ENCODE measurements at places on chromosomes 16 and 17.

- no peak for DNase-seq
Observed at GRCh38 chr16:11497851-11498289, 88.8 kb downstream of the LITAF start.

- peak; percentile 48 for DNase-seq
Observed at GRCh38 chr16:11233727-11234376, 22.2 kb downstream of the SOCS1 start.

GRCh38 chr16:4295581-4295980 is 20.3 kb upstream of the GLIS2 start:
- no peak for DNase-seq

DNA sequence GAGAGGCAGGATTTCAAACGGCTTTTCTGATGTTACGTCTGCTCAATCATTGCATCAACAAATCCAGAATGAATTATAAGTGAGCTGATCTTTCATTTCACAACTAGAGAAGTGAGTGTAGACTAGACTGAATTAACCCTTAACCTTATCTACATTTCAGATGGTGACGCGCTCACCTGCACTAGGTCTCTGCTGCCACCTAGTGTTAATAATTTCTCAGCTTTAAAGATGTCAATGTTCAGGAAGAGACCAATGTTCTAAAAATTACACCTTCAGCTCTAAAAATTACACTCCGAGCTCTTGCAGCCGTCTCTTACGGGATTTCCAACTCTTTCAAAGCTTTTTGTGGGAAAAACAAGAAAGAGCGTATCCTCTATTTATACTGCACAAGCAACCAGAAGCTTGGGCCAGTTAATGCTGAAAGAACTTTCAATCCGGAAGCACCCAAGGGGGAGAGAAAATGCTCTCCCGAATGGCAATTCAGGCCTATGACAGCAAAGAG is 88.2 kb upstream of the FA2H start:
- no peak for DNase-seq

GRCh38 chr16:17372386-17372785 is 98.4 kb downstream of the XYLT1 start:
- no peak for DNase-seq

DNA sequence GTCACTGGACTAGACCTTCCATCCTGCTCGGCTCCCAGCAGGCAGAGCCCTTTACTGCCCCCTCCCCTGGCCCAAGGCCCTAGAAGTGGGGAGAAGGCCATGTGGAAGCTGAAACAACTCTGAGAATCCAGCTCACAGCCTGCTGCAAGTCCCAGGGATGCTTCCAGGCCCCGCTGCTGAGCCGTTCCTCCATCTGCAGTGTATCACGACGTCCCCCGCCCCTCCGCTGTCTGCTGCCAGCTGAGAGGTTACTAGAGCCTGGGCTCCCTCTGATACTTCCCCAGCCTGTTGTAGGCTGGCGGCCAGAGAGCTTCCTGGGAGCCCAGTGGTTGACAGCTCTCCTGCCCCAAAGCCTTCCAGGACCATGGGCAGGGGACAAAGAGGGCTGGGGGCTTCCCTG is 118.2 kb downstream of the MGAT5B start:
- no peak for DNase-seq

DNA sequence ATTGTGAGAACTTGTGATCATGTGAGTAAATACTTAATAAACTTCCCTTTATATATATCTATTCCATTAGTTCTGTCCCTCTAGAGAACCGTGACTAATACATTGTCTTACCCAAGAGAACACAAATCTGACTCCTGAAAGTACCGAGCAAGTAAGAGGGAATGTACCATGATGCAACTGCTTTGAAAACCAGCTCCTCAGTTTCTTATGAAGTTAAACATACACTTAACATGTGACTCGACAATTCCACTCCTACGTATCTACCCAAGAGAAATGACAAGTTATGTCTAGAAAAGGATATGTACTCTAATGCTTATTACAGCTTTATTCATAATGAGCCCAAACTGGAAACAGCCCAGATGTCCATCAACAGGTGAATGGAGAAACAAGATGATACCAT is 8.8 kb upstream of the GJD3 start:
- no peak for DNase-seq

All from activated CD8-positive, alpha-beta memory T cell treated with anti-CD3 and anti-CD28 coated beads for 4 hours (primary cell).